Upper lobe of left lung (tissue), 6 donors: ENCODE measurements at places on chromosomes 6 and 20. TPM values are rescaled to one million over a fixed set of nuclear protein-coding genes. Genes with fewer than 3 reads are reported as not detected.

Gene CTAGE9
- total RNA-seq: not detected

Gene HFE
- total RNA-seq: 5.1 TPM

DNA sequence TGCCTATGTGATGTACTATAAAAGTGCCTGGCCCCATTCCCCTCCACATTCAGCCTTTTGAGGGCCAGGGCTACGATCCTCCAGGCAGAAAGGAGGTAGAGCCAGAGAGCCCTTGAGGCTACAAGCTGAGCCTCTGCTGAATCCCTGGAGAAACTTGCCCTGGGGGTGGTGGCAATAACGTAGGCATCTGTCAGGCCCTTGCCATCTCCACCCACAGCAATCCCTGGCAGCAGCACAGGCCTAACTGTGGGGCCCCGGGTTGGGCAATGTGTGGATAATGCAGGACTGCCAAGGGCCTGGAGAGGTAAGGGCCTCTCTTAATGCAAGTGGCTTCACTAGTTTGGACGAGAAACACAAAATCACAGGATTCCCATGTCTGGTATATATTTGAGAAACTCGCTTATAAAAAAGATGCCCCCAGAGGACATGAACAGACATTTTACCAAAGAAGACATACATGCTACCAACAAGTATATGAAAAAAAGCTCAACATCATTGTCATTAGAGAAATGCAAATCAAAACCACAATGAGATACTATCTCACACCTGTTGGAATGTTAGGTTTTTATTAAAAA lies 99.0 kb downstream of the QRSL1 start:
- H3K27me3 ChIP-seq: no peaks in the 10 kb centered on the region
- no peak overlapping the region for H3K4me3 ChIP-seq
- DNase-seq: no peak
- no peaks in the 10 kb centered on the region for H3K4me1 ChIP-seq
- H3K36me3 ChIP-seq: no peaks in the 10 kb centered on the region
- no peak overlapping the region for H3K27ac ChIP-seq

Gene TMC2
- 0.22 TPM for total RNA-seq

DNA sequence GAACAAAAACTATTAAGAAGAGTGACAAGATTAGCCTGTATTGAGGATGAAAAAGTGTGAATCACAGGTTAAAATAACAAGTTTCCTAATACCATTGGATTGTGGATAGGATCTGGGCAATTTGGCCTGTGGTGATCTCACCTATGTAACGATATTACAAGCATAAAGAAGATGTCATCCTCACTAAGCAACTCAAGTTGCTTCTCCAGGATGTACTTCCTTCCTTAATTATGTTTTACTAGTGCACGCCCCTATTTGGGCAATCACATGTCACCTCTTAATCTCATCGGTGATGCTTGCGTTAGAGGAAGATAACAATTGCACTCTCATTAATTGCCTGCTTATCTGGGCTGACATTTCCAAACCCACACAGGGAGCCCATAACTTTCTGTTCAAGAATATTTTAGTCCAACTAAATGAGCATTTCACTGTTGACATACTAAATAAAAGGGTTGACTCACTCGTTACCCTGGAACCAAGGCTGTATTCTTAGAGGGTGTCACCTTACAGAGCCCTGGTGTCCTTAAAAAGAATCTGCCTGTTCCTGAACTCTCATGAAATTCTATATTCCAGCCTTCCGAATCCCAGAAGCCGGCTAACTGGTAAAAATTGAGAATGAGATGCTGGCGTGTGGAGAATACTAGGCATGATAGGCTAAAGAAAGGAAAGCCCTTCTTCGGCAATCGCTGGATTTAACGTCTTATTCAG lies 88.2 kb upstream of the ATXN1 start:
- H3K27me3 ChIP-seq: no peaks in the 10 kb centered on the region
- H3K36me3 ChIP-seq: no peaks in the 10 kb centered on the region
- peaks cover 11% of the 10 kb centered on the region for H3K4me1 ChIP-seq
- H3K4me3 ChIP-seq: no peak overlapping the region
- H3K27ac ChIP-seq: no peak overlapping the region
- no peak for DNase-seq

Gene BTN2A1
- 34.6 TPM for total RNA-seq

DNA sequence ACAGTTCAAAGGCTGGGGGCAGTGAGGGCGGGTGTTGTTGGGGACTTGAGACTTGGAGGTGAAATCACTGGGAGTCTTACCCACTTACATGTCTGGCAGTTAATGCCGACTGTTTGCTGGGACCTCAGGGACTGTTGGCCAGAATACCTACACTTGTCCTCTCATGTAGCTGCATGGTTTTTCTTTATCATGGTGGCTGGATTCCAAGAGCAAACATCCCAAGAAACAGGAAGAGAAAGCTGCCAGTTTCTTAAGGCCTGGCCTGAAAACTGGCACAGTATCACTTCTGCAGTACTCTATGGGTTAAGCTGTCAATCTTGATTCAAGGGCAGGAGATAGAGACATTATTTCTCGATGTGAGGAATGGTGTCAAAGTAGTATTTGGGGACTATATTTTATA lies 19.8 kb upstream of the C6orf62 start:
- H3K27me3 ChIP-seq: no peaks in the 10 kb centered on the region
- peaks cover 6% of the 10 kb centered on the region for H3K4me1 ChIP-seq
- H3K27ac ChIP-seq: no peak overlapping the region
- no peaks in the 10 kb centered on the region for H3K36me3 ChIP-seq
- H3K4me3 ChIP-seq: no peak overlapping the region

DNA sequence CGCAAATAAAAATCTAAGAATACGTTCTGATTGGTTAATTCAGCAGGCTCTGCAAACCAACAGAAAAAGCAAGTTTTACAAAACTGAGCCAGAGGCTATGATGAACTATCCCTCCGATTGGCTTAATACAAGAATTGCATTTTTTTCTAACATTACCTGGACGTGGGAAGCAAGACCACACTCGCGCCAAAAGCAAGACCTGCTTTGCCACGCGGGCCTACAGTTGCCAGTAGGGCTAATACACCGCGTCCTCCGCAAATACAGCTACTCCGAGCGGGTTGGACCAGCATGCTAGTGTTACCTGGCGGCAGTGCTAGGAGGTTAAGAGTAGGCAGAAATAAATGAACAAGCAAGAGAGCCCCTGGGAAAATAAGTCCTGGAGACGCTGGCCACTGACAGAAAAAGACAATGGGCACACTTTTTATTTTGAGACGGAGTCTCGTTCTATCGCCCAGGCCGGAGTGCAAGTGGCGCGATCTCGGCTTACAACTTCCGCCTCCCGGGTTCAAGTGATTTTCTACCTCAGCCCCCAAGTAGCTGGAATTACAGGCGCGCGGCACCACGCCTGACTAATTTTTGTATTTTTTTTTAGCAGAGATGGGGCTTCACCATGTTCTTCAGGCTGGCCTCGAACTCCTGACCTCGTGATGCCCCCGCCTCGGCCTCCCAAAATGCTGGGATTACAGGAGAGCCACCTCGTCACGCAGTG lies 131.9 kb upstream of the BTN3A2 start:
- no peaks in the 10 kb centered on the region for H3K36me3 ChIP-seq
- H3K27me3 ChIP-seq: no peaks in the 10 kb centered on the region
- H3K4me1 ChIP-seq: peaks cover 22% of the 10 kb centered on the region

Gene SLC17A1
- not detected for total RNA-seq

Gene HLA-DQA2
- 52.6 TPM for total RNA-seq

Gene ZFP57
- not detected for total RNA-seq

DNA sequence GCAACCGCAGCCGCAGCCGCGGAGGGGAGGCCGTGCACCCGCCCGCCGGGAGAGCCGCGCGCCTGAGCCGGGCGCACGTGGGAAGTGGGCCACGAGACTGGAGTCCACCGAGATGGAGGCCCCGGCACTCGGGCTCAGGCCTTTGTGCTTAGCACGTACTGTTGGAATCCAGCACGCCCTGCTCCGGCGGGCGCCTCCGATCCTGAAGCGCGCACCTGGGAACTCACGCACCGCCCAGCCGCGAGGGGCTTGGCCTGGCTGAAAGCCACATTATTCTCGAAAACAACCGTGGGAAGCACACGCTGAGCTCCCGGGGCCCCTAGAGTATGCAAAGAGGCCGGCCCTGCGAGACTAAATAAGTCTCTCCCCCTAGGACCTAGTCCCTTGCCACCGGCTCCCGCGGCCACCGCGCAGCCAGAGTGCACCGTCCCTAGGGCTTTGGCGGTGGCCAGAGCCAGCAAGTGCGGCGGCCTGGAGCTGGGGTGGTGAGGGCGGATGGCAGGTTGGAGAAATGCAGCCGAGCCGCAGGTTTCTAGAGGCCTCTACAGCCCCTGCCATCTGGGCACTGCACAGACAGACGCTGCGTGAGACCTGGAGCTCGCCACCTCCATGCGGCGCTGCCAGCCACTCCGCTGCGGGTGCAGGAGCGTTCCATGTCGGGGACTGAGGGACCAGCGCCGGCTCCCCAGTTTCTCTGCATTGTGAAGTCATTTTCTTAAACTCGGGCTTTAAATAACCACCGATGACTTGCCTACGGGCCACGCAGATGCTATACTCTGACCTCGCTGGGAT lies 42.0 kb upstream of the LY86 start:
- no peak overlapping the region for H3K27ac ChIP-seq
- peaks cover 16% of the 10 kb centered on the region for H3K27me3 ChIP-seq
- H3K36me3 ChIP-seq: no peaks in the 10 kb centered on the region
- peaks cover 16% of the 10 kb centered on the region for H3K4me1 ChIP-seq

Gene GCNT2
- total RNA-seq: 31.8 TPM
